ENCODE measurements at places on chromosomes 2 and 18.

DNA sequence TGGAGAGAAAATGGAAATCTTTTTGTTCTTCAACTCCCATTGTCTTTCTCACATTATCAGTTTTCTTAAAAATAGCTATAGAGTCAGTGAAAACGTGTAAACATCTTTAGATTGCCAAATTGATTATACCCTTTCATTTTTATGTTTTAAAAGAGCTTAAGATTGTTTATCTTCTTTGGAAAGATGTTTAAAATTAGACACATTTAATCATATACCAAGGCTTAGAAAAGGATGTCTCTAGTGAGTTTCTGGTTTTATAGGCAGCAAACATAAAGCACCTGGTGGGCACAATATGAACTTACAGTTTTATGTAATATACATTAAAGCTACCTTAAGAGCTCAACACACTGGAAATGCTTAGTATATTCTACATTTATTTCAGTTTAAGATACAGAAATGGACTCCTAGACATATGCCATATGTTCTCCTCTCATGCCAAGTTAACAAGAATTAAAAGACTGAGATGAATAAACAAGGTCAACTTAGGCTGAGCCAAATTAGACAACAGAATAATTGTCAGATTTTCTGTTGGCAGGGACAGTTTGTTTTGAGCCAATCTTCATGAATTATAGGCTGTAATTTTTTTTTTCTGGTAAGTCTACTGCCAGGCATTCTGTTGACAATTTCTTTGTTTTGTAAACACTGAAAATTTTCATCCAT, 112.7 kb downstream of the OTX1 start:
- no peak for DNase-seq

DNA sequence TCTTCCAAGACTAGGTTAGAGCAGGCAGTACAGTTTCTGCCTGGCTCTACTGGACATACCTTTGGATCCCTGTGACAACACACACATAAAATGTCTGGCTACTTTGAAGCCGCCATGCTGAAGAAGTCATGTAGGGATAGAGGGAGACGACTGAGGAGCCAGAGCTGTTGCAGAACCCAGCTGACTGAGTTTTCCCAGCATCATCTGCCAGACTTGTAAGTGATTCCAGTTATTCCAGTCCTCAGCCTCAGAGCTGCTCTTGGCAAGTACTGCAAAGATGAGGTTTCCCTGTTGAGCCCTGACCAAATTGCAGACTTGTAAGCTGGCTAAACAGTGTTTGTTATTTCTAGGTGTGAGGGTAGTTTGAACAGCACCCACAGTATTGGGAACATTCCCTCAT, 31.5 kb upstream of the TSPYL6 start:
- no peak for DNase-seq

DNA sequence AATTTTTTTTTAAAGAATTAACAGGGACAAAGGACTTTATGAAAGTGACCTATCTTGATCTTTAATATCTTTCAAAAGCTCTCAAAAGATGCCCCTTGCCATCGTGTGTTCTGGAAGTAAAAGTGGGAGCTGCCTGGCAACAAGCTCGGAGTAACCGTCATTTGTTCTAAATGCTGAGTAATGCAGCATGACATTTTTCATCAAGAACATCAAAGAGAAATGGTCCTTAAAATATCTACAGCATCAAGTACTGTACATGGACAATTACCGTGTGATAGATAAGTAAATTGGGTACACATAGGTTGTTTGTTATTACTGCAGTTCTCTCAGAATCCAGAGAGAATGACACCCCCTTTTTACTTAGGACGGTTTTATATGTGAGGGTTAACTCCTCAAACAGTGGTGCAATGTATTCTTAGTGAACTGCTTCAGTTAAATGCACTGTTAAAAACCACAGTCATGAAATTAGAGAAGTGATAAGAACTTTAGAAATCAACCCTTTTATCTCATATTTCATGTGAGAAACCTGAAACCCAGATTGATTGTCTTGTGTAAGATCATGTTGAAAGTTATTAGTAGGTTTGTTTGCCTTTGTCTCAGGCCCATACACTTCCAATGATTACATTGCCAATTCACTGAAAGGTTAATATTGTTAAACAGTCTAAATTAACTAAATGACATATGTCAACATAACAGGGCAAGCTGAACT, 90.6 kb upstream of the HNMT start:
- no peak for DNase-seq

DNA sequence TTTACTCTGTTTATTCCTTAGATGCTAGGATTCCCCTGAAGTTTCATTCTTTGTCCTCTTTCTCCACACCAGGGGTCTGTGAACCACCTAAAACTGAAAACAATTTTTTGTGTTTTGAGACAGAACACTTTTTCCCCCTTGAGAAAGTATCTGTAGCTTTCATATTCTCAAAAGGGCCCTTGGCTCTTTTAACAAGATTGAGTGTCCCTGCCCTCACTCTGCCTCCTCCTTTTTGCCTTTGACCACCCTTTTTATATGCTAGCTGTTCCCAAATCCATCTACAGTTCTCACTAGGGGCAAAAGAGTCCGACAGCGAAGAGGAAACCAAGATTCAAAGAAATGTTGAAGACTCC, 883 bp upstream of the EHBP1 start:
- DNase-seq, result no peak

GRCh38 chr2:170816504-170817092, at the start of gene GAD1:
Gene GAD1 (plus strand): TSS chr2:170816887. CDS start chr2:170818592, 1,705 bp downstream.
- DNase-seq, result peak; percentile 66

- DNase-seq, result no peak
These were observed 47.9 kb downstream of the CACNB4 start for GRCh38 chr2:152050915-152051314.

GRCh38 chr2:56449002-56449431, 265.2 kb downstream of the CCDC85A start:
- DNase-seq, result no peak

DNA sequence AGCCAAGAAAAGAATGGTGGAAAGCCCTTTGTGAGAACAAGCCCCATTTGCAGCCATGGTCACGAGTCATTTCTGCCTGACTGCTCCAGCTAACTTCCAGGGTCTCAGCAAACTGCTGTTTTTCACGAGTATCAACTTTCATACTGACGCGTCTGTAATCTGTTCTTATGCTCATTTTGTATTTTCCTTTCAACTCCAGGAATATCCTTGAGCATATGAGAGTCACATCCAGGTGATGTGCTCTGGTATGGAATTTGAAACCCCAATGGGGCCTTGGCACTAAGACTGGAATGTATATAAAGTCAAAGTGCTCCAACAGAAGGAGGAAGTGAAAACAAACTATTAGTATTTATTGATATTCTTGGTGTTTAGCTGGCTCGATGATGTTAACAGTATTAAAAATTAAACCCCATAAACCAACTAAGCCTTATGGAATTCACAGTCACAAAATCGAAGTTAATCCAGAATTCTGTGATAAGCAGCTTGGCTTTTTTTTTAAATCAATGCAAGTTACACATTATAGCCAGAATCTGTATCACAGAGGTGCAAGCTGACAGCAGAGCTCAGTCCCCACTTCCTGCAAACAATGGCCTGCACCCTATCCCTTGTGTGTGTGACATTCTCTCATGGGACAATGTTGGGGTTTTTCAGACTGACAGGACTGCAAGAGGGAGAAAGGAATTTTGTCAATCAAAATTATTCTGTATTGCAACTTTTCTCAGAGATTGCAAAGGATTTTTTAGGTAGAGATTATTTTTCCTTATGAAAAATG, 26.1 kb downstream of the SLC14A1 start:
- DNase-seq, result no peak

GRCh38 chr2:107001062-107001461, 115.1 kb upstream of the ST6GAL2 start:
- DNase-seq, result no peak

DNA sequence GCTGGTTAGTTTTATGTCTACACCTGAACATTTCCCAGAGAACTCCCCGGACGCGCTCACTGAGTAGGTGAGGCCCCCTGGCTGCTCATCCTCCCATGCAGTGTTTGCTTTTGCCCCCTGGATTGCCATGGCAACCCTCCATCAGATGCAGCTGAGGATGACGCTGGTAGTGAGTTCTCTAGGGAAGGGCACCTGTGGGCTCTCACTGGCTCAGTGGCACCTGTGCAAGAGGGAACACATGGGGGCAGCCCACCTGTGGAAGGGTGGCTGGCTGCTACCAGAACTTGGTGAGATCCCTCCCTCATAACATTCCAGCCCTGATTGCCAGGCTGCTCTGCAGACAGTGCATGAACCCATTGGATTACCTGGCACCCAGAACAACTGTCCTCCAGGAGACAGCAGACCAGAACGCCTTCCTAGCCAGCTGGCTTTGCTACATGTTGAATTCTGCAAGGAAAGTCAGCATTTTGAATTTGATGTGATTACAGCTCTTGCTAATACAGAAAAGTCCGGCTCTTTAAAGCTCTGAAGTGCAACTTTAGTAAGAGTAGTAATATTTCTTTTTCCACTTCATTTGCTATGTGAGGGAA, 21.7 kb downstream of the COA5 start:
- no peak for DNase-seq

DNA sequence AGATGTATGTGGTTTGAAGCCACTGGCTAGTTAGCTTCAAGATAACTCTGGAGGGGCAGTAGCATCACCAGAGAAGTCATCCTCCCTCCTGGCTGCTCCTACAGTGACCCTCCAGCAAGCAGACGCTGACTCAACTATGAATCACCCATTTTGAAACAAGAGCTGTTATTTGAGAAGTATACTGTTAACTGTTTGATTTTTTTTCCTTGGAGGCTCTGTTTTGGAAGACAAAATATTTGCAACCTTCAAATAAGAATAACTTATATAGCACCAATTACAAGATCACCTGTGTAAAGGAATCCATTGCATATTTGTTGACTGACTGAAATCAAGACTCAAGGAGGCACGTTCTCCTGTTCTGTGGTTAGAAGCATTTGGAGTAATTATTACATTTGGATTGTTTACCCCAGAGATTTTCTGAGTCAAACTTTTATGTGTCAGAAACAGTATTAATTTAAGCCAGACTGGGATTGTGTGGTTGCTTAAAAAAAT, 313.8 kb downstream of the MTX2 start:
- DNase-seq, result no peak

- no peak for DNase-seq
These were observed at the start of gene ACOXL for GRCh38 chr2:110732422-110733413. Gene ACOXL (plus strand): TSS chr2:110732573. CDS start chr2:110768390, 35,817 bp downstream.

GRCh38 chr2:119519057-119519408, 5.2 kb downstream of the SCTR start:
- DNase-seq, result no peak

Data from hematopoietic multipotent progenitor cell treated with erythropoietin and hydrocortisone succinate and interleukin-3 and kit ligand, for 15 days (in vitro differentiated cells).